Psoas muscle (tissue), 8 donors: ENCODE measurements at places on chromosomes 3 and 15. TPM values are rescaled to one million over a fixed set of nuclear protein-coding genes. Genes with fewer than 3 reads are reported as not detected.

The BNC1 gene
- total RNA-seq, result 0.26 TPM

- DNase-seq, result no peak
These were observed 360.1 kb downstream of the CNTN4 start for GRCh38 chr3:2458816-2459215.

DNA sequence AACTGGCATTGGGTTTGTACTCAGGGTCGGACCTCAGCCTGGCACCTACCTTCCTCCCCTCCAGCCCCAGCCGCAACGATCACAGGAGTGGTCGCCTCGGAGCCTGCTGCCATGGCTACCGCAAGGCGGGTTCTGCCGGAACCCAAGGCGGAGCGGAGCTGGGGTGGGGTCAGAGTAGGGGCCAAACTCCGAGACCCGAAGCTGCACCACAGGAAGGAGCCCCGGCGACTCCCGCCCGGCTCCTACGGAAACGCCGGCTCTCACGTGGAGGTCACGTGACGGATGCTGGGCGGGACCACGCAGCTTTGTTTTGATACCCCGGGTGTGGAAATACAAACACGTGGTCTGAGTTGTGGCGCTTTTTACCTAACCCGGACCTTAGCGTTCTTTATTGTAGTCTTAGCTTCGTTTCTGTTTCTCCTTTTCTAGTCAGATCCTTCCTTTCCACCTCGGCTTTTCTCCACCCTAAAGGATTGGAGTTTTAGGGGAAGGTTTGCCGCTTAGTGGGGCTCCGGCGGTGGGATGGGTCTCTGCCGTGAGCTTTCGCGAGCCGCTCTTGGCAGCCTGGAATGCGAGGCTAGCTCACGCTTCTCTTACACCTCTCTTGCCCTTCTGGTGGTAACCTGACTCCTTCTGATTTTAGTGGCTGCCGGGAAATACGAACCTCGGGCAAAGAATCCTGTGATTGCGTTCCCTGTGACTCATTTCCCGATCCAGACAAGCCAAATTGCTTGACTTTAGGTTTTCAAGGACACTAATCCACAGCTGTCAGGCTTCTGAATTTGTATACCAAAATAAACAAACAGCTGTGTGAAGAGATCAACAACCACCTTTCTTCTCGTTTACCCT is at the start of gene HSPBAP1:
Gene HSPBAP1 (minus strand): TSS at position 264 of the 849 bp plus-strand sequence. CDS start 151 bp downstream, at position 113.
- peak; percentile 97 for DNase-seq

- no peak for DNase-seq
These were observed 48.2 kb downstream of the COL6A6 start for GRCh38 chr3:130565224-130565623.

- DNase-seq, result no peak
These were observed 15.6 kb downstream of the KBTBD13 start for GRCh38 chr15:65091946-65092770.

DNA sequence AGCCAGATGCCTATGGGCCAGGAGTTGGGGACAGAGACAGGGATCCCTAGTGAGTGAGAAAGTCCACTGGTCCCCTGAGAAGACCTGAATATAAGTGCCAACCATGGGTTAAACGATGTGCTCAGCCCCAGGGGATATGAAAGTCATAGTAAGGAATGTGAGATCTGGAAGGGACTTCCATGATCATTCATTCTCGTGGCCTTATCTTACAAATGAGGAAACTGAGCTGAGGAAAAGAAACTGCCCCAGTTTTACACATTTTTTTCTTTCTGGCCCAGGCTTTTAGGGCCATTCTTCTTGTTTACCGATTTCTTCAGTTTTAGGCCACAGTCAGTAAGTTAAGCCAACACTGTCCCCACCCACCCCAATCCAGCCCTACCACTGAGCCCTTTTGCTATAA is 11.1 kb downstream of the CD80 start:
- DNase-seq, result no peak

DNA sequence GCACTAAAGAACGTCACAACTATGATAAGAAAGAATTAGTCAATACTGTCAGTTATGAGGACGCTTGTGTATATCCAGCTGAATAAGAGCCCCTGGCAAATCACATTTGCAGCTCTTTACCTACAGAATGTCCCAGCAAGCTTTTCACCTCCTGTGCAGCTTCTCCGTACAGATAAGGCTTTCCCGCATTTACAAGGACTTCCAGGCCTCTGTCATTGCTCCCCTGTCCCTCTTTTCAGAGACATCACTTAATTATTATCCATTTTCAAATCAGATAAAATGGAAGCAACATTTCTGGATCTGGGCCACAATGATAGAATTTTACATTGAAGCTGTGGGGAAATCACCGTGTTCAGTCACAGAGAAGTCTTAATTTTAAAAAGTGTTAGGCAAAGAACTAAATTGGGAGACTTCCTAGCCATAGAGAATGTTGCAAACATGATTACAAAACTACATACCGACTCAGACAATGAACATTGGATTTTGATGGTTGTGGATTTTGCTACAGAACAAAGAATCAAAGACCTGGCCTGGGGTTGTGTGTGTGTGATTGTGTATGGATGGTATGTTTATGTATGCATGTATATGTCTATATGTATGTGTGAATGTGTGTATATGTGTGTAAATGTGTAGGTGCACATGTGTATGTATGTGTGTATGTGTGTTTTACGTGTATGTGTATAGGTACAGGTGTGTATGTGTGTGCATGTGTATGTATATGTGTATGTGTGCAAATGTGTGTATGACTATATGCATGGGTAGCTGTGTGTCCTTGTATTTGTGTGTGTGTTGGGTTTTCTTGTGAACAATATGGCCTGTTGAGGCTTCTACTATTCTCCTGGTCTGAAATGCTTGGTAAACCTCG is 41.5 kb downstream of the MGLL start:
- no peak for DNase-seq

DNA sequence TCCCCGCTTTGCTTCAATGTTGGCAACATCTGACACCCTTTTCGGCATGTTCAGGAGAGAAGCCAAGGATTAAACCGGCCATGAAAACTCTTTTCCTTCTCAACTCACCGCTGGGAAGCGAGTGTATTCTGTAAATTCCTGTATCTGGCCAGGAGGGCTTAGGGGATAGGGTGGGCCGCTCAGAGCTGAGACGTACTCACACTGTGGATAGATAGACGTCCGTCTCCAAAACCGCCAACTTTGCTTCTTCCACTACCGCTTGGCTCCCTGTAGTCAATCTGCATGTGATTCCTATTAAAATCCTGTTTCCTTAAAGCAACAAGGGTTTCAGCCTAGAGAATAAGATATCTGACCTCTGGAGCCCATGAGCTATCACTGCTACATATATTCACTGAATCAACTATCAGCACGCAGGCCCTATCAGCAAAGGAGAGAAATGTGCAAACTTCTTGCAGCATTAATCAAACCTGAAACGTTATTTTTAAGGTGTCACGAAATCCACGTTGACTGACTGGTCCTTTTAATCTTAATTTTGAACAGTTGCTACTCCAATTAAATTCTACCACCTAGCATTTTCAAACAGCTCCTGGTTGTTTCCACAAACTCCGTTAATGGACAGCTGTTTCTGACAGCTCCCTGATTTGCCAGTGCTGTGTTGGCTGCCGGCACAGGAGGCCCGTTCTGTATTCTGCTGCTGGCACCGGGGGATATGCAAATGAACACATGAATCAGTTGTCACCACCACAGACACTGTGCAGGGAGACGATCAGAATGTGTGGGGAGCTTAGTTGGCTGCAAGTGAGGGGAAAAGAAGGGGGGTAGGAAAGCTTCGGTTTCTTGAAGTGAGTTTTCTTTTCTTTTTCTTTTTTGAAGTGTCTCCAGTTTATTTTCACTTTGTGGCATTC is 438.9 kb upstream of the ARRDC4 start:
- DNase-seq, result peak; percentile 20

- no peak for DNase-seq
These were observed 8.2 kb upstream of the OCA2 start for GRCh38 chr15:28107111-28107903.

DNA sequence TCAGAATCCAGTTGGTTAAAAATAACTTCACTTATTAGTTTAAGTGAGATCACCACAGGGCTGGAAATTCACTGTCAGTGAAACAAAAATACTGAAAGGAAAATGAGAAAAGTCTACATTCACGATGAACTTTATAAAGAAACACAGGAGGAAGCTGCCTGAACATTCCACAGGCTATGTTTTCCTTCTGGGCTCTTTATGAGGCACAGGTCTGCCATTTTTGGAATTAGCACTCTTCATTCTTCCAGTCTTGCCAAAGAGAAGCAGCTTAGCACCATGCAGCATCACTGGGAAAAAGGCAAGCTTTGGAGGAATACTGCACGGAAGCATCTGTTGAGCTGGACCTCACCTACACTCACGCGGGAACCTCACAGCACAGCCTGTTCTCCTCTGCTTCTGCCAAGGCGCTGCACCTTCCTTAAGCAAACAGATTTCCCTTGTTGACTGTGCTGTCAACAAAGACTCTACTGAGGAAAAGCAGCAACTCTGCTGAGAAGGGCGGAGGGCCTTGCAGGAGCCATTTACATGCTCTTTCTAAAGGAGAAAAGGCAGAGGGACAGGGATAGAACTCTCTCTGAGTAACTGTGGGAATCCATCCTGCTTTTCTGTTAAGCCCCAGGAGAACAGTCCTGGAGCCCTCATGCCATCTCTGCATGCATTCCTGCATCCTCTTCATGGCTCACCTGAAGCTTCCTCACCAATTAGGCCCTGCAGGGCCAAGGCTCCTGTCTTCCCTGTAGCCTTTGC is 15.7 kb downstream of the SUSD5 start:
- no peak for DNase-seq

The ZPLD1 gene
- not detected for total RNA-seq

GRCh38 chr3:55089211-55089610 is 161.4 kb upstream of the LRTM1 start:
- DNase-seq, result no peak

GRCh38 chr3:122727294-122727693 is 46.7 kb downstream of the PARP14 start:
- no peak for DNase-seq

The CCDC80 gene
- total RNA-seq, result 31.8 TPM

DNA sequence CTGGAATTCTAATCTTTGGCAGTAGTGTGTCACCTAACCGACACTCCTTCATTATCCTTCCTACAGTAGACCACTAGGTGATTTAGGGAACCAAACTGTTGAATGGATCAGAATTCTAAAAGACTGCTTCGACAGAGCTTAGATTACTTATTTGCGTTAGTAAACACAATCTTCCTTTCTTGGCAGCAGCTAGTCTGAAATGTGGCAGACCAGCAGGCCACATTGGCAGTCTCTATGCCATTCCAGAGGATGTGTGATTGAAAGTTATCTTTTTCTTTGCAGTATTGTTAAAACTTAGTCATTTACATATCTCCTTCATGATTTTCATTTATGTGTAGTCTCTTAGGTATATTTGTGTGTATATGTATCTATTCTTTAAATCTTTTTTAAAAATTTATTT is 23.6 kb downstream of the MBNL1 start:
- no peak for DNase-seq

GRCh38 chr3:153372326-153372725 is 210.3 kb downstream of the RAP2B start:
- no peak for DNase-seq

DNA sequence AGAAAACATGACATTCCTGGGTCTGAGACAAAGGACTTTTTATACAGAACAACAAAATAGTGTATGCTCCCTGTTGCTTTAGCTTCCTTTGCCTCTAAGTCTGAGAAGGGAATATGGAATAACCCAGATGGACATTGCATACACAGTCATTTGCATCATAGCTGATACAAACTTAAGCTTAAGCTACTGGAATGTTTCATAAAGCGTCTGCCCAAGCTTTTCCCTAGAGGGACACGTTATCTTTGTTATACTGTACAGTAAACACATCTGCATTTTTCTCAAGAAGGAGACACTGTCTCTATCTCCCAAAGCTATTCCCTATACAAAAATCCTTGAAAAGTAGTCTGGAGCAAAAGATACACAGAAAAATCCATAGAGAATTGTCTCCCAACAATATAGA is 775.0 kb downstream of the DIPK2A start:
- DNase-seq, result no peak

DNA sequence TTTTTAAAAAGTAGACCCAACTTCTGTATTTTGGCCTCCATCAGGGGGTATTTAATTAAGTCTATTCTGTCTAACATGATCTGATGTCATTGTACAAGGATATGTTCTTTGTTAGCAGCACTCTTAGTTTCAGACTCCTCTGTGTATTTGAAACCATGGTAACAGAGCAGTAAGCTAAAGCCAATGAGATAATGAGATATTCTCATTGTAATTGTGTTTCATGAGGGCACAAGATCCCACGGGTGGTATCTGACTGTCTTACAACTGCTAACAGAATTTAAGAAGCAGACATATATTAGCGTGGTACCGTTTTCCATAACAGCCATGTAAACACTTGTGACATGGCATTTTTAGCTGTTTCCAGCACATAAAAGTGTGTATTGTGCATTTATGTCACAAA is 251.2 kb upstream of the VEPH1 start:
- no peak for DNase-seq

DNA sequence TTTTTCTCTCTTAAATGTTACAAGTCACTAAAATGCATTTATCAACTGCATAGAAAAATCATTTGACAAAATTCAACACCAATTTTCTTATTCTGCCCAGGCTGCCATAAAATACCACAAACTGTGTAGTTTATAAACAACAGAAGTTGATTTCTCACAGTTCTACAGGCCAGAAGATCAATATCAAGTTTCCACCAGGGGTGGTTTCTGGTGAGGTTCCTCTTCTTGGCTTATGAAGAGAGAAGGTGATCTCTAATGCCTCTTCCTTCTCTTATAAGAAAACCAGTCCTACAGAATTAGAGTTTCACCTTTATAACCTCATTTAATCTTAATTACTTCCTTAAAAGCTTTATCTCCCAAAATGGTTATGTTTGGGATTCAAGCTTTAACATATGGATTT is 10.9 kb upstream of the CD200R1L start:
- DNase-seq, result no peak

- DNase-seq, result no peak
These were observed 22.2 kb upstream of the FBN1 start for GRCh38 chr15:48667701-48668100.

The ARHGAP31 gene
- total RNA-seq, result 7.7 TPM

DNA sequence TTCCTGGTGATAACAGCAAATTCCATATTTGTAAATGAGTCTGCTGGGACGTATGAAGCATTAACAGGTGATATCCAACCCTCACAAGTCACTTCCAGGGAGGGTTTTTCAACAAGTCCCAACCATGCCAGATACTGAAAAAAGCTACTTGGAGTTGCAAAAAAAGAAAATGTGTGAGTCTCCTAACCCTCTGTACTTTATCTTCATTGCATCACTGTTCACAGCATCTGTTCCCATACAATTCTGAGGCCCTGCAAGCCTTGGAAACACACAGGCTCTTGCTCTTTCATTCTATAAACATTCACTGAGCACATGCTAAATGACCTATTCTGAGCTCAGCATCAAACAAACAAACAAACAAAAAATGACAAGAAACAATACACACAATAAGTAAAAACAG is 120.8 kb downstream of the RFTN1 start:
- no peak for DNase-seq

The LRRC31 gene
- total RNA-seq, result not detected

The AHSG gene
- not detected for total RNA-seq

DNA sequence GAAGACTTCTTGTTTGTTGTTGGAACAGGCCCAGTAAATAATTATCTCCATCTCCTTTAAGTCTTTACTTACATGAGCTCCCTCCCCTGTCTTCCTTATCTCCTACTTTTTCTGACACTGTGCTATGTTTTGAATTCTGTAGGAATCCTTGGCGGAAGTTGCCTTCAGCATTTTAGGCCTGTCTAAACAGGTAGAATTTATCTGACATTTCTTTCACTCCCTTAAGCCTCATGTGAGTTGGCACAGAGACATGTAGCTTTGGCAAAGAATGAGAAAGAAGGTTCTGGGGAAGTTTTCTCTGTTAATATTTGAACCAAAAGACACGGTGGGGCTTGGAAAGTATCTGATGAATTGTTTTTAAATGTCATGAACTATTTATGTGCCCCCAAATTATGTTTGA is 8.1 kb downstream of the MCTP2 start:
- DNase-seq, result no peak
